C1 segment of cervical spinal cord (tissue), 14 donors: ENCODE measurements at places on chromosomes 1 and 21.

DNA sequence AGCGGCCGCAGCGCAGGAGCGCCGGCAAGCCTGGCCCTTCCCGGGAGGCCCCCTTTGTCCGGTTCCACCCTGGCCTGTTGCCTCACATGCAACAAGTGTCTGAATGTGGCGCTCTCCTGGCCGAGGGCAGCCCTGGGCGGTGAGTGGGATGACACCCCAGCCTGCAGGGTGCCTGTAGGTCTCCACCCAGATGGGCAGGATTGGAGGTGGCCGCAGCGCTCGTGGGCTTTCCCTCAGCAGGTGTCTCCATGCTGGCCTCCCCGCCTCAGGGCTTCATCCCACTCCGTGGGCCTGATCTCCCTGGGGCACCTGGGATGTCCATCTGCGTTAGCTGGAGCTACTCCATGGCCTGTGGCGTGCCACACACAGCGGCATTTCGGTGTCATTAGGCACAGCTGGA is 1.5 kb downstream of the MIB2 start:
- no peak for DNase-seq

DNA sequence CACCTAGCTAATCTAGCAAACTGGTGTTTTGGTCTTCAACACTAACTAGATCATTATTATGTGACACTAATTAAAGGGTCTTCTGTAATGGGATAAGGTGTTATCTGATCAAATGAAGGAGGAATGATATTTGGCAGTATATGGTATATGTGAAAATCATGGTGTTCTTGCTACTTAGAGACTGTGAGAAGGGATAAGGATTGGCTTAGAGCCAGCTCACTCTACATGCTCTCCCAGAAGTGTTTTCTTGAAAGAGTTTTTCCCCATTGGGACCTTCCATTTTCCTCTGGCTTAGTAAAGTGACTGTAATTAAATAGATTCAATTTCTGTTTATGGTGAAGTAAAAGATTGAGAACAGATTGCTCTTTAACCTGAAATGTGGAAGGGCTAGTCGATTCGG is 71.2 kb upstream of the RGL1 start:
- no peak for DNase-seq

- no peak for DNase-seq
Measured at GRCh38 chr1:226424221-226425003, 16.5 kb upstream of the PARP1 start.

DNA sequence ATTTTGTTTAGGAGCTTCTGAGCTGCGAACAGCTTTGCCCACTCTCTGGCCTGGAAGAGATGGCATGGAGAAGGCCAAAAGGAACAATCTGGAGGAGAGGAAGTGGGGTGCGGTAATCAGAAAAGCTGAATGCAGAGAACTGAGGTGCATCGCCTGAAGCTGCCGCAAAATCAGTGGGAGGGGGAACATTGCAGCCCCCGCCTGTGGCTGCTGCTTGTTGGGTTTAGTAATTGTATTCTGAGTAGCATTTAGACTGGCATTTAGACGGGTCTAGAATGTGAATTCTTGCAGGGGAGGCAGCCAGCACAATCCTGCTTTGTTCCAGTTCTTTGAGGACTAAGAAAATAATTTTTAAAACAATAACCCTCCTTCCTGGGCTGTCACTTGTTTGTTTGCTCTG is 25.4 kb downstream of the NFASC start:
- no peak for DNase-seq

DNA sequence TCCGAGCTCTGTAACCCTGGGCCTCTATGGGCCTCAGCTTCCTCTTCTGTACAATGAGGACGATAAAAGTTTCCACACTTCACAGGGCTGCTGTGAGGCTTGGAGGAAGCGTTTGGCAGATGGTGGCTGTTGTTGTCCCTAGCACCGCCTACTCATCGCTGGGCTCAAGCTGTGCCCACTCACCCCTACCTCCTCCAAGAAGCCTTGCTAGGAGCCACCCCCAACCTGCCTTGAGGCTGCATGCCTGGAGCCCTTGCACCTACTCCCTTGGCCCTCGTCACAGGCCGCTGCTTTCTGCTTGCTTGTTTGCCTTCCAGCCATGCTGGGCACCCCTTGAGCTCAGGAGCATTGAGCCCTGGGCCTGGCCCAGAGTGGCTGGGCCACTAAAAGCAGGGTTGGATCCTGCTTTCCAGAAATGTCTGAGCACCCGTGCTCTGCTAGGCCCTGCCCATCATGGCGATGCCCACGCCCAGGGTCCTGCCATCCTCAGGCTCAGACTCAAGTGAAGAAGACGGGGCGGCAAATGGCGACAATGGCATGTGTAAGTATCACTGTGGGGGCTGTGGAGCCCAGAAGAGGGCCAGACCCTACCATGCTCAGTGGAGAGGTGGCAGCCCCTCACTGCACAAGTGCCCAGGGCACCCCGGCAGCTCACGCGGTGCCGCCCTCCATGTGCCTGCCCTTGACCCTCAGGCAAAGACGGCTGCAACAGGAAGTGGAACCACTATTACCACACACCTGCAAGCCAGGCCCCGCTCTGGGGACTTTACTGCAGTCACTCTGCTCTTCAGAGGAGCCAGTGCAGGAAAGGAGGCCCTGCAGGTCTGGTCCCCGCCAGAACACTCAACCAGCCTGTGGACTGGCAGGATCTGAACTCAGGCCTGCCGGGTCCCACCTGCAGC is 9.5 kb downstream of the SH3BGRL3 start:
- no peak for DNase-seq

DNA sequence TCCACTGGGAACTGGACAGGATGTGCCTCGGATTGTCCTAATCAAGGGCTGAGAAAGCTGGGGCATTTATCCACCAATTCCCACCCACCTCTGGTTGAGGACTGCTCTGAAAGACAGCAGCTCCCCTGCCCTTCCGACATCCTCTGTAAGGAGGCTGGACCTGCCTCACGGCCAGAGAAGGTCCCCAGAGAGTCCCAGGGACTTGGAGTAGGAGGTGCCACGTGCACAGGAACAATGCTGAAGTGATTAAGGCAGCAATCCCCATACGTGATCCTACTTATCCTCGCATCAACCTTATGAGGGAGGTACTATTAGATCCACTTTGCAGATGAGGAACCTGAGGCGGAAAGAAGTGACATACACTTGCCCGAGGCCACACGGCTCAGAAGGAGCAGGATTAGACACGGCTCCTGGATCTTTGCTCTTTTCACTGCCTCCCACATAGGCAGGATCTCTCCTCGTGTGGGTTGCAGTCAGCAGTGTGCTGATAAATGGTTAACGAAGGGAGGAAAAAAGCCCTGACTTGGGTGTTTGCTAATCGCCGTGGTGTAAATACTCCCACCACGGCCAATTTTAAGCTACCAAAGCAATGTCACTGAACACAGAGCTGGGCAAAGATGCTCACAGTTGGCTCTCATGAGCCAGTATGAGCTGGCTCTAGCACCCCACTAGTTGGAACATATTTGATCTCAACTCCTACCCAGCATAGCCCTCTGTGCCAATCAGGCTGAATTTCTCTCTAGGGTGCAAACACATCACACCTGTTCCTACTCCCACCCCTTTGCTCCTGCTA is 18.6 kb upstream of the LDLRAP1 start:
- no peak for DNase-seq

DNA sequence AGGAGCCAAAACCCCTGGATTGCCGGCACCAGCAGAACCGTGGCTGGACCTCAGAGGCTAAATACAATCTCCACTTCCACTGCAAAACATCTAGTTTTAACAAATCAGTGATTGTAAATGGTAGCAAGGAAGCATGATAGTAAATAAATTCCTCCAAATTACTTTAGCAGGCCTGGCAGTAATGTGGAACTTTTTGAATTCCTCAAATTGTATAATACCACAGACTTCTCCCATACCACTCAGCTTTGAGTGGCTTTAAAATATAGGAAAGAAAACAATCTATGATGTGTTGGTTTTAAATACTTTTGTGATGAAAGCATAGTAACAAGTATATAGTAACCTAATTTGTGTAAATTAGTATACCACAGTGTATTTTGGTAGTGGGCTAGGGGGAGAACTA is 34.1 kb downstream of the NIBAN1 start:
- no peak for DNase-seq

DNA sequence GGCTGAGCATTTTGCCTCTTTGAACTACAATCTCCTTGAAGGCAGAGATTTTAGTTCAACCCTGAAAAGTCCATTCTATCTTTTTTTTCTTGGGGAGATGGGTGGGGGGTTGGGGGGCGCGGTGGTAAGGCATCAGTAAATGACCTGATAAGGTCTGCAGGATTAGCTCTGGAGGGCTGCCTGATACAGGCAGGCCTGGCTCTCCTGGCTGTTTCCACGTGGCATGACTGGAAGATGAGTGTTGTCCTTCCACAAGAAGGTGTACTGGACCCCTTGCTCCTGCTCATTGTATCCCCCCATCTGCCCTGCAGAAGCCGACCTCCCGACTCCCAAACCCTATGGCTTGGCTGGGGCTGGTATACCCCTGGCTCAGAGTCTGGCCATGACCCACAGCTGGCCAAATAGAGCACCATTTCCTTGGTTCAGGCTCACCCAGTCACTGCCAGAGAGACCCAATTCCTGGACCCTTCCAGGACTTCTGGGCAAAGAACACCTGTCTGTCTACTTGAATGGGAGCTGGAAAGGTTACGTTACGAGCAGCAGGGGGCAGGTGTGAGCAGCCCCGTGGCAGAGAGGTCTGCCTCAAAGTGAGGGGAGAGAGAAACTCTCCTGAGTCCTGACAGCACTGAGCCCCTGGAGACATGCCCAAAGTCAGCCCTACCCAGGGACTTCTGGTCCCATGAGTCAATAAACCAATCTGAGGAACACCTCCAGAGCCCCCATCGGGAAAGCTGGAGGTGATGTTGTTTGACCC is 17.0 kb downstream of the DHRS3 start:
- no peak for DNase-seq

DNA sequence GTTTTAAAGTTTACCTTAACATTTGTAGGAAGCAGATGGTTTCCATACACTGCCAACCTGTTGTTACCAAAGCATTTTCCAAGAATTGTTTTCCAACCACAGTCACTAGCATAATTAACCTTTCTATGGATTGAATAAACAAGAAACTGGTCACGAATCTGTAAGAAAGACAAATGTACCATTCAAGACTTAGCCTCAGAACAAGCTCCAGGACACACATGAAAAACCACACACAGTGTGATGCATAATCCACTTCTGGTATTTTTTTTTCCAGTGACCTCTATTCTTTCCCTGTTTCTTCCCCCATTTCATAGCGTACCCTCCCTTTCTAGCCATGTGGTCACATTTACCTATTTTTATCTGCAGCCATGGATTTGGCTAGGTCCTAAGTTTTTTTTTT is 29.6 kb upstream of the C1orf87 start:
- no peak for DNase-seq

DNA sequence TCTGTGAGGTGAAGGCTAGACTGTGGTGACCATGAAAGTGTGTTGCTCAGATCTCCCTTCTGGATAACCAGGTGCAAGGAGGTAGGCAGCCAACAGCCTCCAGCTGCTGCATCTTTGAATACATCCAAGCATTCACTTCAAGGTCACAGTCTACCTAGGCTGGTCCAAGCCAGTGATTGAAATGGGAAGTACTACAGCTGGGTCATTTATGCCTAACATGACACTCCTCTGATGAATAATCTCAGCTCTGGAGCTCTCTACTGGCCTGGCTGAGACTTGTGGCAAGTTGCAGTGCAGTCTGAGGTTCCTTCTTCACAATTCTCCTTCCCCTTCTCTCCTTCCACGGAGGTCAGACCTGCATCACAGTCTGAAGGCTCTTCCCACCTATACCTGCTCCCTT is 35.0 kb upstream of the ARHGAP29 start:
- no peak for DNase-seq

DNA sequence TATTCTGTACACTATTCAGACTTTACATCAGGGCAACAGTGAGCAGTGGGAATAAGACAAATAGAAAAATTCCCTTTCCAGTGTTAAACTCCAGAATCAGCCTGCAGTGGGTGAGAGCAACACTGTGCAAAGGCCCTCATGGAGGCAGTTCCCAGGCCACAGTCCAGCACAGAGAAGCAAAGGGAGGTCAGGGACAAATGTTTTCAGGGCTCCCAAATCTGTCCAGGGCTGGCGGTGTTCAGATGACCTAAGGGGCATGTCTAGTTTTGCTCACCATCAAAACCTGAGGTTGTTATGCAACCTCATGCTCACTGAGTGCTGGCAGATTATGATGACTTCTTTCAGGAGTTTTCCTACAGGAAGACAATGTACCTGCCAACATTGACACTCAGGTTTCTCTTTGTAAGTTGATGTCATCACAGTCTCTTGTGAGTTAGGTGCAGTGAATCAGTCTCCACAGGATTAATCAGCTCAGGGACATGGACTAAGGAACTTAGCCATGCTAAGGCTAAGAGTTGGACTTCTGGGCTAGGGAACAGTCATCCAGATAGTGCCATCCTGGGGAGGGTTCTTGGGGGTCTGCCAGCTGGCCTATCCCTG is 3.6 kb upstream of the LCE5A start:
- DNase-seq: no peak

- peak; percentile 30 for DNase-seq
Measured at GRCh38 chr1:209879539-209879938, 51.8 kb downstream of the UTP25 start.

GRCh38 chr1:232340446-232340845 is 289.5 kb downstream of the SIPA1L2 start:
- no peak for DNase-seq

- no peak for DNase-seq
Measured at GRCh38 chr1:232454227-232454886, 175.6 kb downstream of the SIPA1L2 start.

- DNase-seq: no peak
Measured at GRCh38 chr21:38729754-38730379, 75.9 kb upstream of the ETS2 start.
